ENCODE measurements at places on chromosomes 4 and X.
A peak's percentile ranks its signal among the peaks of the same experiment; 100 is the strongest.

GRCh38 chr4:37383579-37384229, 139.2 kb downstream of the NWD2 start:
- DNase-seq = peak; percentile 46

DNA sequence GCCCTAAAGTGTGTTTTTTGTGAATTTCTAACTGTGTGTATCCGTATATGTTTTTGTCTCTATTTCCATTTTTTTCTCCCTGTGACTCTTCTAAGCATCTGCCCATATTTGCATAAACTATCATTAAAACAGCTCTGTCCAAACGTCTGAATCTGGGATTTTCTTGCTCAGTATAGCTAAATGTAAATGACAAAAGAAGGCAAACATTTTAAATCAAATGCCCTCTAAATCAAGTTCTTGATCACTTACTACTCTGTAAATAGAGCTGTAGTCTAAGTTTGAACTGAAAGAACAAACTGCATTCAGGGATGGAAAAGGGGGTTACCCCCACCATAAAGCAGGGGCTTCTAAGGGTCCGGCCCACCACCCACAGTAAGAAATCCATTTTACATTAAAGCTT, 432.0 kb upstream of the FAM241A start:
- no peak for DNase-seq

DNA sequence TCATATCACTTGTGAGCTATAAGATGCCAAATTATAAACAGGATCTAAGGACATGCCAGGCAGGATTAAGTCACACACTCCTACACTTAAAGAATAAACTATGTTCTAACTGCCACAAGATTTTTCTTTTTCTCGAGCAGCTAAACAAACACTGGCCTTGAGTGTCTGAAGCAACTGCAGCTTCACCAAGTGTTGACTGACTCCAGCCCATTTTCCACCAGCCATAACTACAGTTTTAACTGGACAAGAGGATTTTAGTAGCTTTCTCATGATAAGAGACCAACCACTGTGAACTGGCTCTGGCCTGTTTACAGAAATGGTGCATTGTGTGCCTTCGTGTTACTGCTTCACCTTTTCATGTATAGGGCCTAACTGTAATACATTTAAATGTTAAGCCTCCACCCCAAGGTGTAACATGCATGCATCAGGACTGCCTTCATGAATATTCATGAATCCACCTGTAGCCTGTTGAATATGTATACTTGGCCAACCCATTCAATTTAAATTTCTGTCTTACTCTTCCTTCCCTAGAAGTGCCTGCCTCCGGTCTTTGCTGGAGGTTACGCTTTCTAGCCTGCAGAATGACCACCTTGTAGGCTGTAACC, 10.8 kb downstream of the UCP1 start:
- no peak for DNase-seq

- DNase-seq = no peak
Measured at GRCh38 chrX:13816643-13817627, at the start of gene GPM6B. Gene GPM6B (minus strand): TSS chrX:13817093. CDS start chrX:13816904, 189 bp downstream.

DNA sequence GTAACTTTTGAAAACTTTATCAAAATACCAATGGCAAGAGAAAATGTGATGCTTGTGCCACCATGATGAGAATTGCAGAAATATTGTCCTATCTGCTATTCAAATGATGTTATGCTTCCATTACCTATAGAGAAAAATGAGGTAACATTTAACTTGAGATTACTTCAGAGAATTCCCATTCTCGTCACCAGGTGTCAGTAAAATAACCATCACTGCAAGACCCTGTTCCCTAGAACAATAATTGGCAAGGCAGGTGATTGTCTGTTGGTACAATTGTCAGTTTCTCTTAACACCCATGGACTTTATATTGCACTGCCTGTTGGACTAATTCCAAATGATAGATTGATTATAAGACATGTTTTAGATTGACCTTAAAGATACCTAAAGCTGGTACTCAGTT, 179.9 kb downstream of the GABRG1 start:
- DNase-seq = no peak

Data from COR-L47 (cell line).